Caki2 (cell line): ENCODE measurements at places on chromosomes 4 and X.

GRCh38 chr4:182385897-182386296 is 142.7 kb downstream of the TENM3 start:
- DNase-seq: no peak

GRCh38 chr4:79287718-79288117 is 38.1 kb downstream of the NAA11 start:
- DNase-seq: no peak

DNA sequence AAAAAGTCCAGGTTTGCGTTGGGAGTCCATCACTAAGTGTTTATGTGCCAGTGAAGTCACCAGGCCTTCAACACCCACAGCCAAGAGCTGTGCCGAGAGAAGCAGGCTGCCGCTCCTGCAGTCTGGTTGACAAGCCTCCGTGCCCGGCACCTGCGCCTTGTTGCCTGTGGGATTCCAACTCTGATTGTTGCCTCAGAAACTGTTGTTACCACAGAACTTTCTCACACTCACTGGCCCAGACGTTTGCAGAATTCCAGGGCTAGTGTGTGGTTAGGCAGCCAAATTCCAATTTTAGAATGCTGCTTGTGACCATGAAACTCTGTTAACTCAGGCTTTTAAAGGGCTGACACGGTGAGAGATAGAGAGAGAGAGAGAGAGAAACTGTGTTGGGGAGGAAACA is 119.5 kb upstream of the LIMCH1 start:
- DNase-seq: no peak

GRCh38 chr4:152100379-152101201 is 339.8 kb upstream of the GATB start:
- DNase-seq: no peak

- peak; percentile 3 for DNase-seq
These were observed 25.2 kb downstream of the TAF7L start for GRCh38 chrX:101265869-101266428.

- DNase-seq: no peak
These were observed 5.0 kb downstream of the GTPBP6 start for GRCh38 chrX:313546-313945.

- no peak for DNase-seq
These were observed 173.8 kb upstream of the SCML1 start for GRCh38 chrX:17563515-17563914.

DNA sequence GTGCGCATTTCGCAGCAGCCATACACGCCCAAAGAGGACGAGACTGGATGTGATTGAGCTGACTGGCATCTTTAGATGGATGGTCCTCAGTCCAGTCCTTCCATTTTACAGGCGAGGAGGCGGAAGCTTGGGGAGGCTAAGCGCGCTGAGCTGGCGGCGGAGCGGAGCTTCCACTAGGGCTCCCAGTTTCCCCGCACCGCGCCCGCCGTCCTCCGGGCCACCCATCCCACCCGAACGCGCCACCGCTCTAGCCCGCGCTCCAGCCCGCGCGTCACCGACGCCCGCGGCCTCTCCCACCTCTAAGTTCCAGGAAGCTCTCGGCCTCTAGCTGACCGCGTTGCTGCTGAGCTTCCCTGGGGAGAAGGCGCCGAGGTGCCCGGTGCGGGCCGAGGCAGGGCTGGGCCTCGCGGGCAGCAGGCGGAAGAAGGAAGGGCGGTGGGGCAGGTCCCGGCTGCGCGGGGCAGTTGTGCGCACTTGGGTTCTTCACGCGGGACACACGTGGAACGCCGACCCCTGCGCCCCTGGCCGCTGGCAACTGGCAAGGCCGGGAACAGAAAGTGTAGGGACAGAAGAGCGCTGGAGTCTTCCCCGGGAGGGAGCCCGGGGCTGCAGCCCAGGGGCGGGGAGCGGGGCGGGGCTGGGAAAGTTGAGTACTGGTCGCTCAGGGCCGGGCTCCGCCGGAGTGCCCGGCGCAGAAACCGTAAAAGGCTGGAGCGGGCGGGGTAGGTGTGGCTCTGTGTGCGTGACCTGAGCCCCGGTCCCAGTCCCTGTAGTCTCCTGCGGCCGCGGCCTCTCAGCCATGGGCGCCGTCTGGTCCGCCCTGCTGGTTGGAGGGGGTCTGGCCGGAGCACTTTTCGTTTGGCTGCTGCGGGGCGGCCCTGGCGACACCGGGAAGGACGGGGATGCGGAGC is at the start of gene STBD1:
TSS of gene STBD1 (plus strand) at position 763 of the 911 bp plus-strand sequence. CDS start at position 800, 37 bp downstream.
- peak; percentile 81 for DNase-seq
